ENCODE measurements at places on chromosomes 4 and X.

GRCh38 chrX:70720721-70721120, 187.8 kb downstream of the TEX11 start:
- no peak for DNase-seq

DNA sequence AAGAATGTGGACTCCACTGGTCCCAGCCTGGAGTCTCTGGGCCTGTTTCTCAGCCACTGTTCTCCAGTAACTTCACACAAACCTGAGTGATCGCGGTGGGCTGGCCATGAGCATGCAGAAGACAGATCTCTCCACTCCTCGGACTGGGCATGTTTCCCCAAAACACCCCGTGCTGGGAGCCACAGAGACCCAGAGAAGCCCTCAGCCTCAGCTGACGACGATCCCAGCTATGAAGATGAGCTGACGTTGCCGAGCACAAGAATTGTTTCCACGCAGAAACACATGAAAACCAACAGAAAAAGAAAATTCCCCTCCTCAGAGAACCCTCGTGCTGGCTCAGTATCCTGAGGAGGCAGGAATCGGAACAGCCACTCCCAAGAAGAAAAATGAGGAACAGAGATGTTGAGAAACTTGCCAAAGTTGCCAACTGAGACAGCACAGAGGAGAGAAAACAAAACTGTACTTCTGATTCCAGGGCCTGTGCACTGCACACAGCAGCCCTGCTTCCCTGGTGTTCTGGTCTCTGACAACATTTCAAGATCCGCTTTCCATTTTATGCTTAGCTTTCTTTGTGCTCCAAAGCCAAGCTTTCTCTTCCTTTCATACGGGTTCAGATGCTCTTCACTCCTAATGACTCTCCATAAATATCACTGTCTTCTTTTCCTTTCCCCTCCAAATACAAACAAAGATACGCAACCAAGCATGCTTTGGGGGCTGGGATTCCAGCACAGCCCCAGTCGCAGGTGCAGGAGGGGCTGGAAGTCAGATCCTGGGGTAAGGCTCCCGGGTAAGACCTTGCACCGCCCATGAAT, 81.4 kb downstream of the IRF2 start:
- no peak for DNase-seq

DNA sequence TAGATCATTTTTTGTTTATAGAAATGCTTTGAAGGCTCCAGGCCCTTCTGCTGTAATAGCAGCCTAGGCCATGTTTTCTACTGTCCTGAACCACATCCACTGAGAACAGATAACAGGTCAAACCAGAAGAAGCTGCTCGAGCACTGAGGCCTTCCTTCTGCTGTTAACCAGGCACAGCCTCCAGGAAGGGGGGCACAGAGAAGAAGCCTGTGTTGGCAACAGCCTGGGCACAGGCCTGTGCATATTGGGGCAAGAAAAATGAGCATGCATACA, 37.4 kb upstream of the PDK3 start:
- no peak for DNase-seq

DNA sequence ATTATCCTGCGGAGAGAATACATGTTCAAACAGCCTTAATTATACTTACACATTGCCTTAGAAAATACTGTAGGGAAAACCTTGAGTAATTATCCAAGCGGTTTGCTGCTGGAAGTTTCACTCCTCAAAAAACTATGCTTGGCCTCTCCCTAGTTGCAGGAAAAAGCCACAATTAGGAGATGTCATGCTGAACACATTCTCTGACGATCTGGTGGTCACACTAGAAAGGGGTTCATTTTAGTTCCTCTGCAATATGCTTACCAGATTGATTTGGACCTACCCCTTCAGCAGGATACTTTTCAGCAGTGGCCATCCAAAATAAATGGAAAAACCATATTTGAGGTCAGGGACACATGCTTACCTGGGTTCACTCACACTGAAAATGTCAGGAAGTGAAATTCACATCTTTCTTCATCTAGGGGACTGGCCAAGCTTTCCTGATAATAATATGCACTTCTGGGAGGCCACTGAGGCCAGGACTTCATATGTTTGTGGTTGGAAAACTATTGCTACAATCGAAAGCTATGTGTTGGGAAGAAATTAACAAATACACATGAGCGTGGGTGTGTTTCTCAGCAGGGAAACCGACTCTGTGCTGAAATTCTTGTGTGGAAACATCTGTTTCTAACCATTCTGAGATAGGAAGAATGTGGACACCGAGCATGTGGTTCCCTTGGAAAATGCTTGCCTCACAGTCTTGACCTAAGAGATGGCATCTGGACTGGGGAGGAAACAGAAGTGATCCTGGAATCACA, 68.8 kb downstream of the ATXN3L start:
- no peak for DNase-seq

DNA sequence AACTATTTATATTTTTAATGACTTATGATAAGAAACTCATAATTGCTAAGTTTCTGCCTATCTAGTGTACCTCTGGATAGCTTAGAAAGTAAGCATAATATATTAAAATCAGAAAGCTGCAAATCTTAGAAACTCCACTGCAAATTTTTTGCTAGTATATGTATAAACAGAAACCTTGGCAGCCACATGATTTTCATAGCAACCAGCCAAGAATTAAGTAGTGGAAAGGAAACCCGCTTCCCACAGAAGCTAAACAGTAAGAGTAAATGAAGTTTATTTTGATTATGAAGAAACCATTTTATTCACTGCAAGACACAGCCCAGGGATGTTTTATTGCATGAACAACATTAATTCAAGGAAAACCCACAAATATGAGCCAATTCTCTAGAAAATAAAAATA, 872.5 kb upstream of the ADGRL3 start:
- no peak for DNase-seq

GRCh38 chr4:155624478-155624877, 42.2 kb upstream of the GUCY1A1 start:
- no peak for DNase-seq

DNA sequence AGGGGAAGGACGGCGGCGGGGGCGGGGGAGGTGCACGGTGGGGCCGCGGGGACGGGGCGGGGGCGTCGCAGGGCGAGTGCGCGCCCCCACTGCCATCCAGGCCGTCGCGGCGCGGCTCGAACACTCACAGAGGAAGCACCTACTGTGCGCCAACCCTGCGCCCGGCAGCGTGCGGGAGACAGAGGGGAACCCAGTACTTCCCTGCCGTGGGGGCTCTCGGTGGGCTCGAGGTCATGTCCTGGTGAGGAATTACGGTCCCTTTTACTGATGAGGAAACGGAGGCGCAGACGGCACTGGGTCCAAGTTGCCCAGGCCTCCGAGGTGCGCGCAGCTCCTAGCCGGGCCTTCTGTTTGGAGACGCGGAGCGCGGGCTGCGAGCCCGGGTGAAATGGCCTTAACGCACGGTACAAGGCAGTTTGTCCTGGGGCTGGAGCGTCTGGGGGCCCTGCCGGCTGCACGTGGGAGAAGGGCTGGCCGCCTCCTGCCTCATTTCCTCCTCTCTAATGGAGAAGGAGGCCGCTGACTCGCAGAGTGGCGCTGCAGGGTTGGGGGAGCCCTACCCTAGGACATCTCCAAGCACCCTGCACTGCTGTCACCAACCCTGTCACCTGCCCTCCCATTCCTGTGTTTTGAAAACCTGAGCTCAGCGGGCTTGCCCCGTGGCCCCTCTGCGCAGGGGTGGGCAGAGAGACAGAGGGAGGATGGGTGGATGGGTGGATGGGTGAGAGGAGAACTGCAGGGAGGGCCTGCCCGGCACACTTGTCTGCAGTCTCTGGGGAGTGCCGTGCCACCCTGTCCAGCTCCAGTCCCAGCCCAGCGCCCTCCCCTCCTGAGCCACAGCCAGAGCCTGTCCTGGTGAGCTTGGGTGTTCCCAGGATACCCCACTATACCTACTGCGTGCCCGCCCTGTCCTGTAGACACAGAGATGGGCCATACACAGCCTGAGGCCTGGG, 106.0 kb downstream of the ADRA2C start:
- no peak for DNase-seq

DNA sequence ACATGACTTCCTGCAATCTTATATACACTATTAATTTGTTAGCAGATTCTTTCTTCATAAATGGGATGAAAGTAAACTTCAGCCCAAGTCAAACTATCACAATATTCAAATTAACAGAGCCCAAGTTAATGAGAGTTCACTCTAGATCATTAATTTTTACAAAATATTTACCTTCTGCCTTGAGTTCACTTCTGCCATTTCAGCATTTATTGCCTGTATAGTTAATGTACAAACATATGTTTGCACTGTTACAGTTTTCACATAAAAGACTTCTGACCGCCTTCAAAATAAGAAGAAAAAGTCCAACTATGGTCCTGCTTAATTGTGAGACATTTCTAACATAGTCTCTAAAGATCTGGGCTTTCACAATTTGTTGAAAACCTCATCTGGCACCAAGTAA, 46.9 kb downstream of the GPC3 start:
- no peak for DNase-seq

GRCh38 chr4:40395908-40396793, 61.0 kb downstream of the CHRNA9 start:
- no peak for DNase-seq

DNA sequence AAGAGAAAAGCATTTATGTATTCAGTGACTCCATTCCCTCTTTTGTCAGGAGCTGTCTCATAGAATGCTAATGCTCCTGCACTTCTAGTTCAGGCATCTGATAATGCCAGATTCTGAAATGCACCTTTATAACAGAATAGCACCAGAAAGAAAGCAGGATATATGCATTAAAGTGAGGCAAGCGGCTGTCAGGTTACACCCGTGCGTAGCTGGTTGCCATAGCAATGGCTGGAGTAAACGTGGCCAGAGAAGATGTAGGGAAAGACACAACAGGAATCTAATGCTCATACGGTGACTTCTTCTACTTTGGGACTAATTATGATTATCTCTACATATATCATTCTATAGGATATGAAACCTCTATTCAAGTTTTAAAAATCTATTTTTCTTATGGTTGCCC, 5.9 kb downstream of the EMCN start:
- no peak for DNase-seq

DNA sequence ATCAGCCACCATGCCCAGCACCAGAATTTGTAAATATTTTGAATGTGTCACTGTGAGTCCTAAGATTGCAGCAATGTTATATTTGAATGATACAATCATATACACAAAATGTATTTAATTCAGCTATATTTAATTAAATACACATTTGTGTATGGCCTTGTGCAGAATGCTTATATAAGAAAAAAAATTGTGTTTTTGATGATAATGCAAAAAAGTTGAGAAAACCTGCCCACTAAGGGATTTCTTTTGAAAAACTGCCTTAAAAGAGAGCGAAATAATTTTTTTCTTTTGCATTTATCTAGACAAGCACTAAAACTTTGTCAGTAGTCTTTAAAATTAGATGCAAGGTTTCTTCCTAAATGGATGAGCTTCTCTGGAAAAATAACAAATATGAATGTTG, 68.1 kb upstream of the OTUD4 start:
- no peak for DNase-seq

DNA sequence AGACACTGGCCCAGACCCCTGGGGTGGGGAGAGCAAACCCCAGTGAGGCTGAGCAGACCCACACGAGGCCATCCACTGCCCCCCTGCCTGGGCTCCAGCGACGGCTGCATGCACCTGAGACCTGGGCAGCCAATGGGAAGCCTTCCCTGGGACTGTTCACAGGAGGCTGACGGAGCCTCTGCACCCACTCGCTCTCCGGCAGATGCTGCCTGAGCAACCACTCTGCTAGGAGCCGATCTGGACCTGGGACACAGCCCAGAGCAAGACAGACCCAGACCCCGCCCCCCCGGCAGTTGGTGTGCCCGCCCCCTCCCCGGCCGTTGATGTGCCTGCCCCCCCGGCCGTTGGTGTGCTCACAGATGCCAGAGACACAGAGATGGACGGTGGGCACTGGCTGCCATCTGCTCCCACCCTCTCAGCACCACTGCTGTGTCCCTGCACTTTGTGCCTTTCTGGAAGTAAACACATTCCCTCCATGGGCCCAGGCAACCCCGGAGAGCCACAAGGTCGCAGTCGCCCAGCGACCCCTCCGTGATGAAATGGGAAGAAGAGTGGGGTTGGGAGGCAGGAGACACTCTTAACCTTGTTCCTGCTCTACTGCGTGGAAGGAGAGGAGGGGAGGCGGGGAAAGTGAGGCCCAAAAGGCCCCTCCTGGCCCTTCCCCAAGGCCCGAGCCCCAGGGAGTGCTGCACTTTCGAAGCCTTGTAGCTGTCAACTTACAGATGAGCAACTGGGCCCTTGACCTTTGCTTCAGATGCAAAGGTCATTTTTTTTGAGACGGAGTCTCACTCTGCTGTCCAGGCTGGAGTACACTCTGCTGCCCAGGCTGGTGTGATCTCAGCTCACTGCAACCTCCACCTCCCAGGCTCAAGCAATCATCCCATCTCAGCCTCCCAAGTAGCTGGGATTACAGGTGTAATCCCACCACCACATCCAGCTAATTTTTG, 62.0 kb downstream of the ZFYVE28 start:
- DNase-seq: no peak

GRCh38 chr4:164381859-164382258, 372.1 kb upstream of the SMIM31 start:
- no peak for DNase-seq

GRCh38 chr4:114200026-114200425, 220.6 kb upstream of the ARSJ start:
- no peak for DNase-seq

DNA sequence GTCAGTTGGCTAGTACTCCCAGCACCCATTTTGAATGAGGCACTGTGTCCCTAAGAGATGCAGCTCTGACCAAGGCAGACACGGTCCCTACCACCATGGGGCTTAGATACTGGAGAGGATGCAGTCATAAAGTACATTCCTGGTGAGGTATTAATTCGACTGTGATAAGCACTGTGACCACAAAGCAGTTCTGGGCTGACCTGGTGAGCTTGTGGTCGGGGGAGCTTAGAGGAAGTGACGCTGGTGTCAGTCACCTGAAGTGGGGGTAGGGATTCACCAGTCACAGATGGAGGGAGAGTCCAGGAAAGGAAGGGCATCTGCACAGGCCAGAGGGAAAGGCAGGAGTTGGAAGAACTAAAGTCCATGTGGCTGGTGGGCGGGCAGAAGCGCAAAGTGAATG, 15.8 kb upstream of the CLTRN start:
- no peak for DNase-seq

GRCh38 chrX:97594646-97595224, 711.0 kb downstream of the RPA4 start:
- no peak for DNase-seq

DNA sequence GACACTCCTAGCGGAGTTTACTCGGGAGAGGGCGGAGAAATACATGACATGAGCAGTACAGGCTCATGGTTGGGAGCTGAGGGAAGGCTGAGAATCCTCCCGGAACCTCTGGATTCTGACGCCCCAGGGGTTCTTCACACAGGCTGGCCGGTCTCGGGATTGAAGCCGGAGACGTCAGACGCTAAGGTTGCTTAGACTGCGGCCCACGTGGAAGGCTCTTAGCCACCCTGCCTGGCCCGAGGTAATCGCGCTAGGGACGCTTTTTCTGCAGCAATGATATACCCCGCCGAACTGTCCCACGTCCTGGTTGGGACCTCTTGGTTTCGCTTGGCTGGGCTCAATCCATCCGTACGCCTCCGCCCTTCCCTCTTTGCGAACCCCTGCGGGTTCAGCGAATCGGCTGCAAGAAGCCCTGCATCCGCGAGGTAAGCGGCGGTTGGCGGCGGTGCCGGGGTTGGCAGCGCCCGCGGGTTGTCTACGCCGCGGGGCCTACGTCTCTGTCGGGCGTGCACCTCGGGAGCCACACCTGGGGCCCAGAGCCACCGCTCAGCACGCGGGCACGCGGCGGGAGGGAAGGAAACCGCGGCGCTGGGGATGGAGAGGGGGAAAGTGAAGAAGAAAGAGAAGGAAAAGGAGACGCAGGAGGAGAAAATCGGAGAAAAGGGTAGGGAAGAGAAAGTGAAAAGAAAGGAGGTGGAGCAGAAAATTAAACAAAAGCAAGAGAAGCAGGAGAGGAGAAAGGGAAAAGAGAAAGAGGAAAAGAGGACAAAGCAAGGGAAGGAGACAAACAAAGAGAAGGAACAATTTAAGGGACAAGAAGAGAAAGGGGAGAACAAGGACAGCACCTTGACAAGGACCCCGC, at the start of gene ARL9:
Gene ARL9, plus strand, starts transcription at position 523 of the 862 bp plus-strand sequence. Its CDS starts 72 bp downstream, at position 595.
- DNase-seq: no peak
